Naive B cell (primary cell): ENCODE measurements at places on chromosomes 2 and 18. TPM values are rescaled to one million over a fixed set of nuclear protein-coding genes. Genes with fewer than 3 reads are reported as not detected.

DNA sequence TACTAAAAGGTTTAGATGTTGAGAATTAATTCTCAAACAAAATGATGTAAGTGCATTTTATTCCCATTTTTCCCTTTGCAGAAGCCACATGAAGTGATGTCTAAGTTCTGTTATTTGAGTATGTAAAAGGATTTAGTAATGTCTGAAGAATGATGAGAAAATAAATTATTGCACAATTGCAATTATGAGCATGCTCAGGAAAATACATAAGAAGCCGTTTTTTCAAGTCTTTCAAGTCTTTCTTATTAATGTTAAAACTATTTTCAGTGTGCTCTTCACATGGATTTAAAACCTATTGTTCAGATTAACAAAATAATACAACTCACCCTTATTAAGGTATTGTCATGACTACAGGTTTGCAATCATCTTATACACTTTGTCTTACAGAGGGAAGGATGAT, 331.4 kb upstream of the NETO1 start:
- no peaks in the 10 kb centered on the region for H3K27me3 ChIP-seq
- H3K4me1 ChIP-seq, result no peaks in the 10 kb centered on the region
- H3K27ac ChIP-seq, result no peak overlapping the region
- no peak for DNase-seq
- H3K36me3 ChIP-seq, result no peaks in the 10 kb centered on the region

DNA sequence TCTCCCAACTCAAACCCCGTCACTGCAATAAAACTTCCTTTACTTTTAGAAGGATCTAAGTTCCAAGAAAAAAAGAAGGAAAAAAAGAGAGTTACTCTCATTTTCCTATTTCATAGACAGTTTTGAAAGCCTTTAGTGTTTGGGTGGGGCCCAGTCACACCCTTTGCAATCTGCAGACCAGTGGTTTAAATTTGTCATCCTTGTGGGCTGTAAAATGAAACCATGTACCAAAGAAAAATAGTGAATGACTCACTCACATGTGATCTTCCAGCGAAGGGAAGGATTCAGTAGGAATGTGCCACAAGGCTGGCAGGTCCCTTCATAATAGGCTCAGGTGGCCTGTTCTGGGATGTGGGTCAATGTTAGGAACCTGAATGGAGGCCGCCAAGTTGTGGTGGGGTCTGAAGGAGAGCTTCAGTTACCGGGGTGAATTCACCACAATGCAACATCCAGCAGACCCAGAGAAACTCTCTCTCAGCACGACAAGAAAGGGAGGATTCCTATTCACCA, 28.3 kb downstream of the ANXA4 start:
- H3K36me3 ChIP-seq, result no peaks in the 10 kb centered on the region
- DNase-seq, result no peak
- peaks cover 71% of the 10 kb centered on the region for H3K4me1 ChIP-seq
- H3K27ac ChIP-seq, result no peak overlapping the region
- H3K4me3 ChIP-seq, result no peak overlapping the region
- no peaks in the 10 kb centered on the region for H3K27me3 ChIP-seq

- peaks cover 7% of the 10 kb centered on the region for H3K36me3 ChIP-seq
- no peak overlapping the region for H3K4me3 ChIP-seq
- H3K4me1 ChIP-seq, result peaks cover 52% of the 10 kb centered on the region
- H3K27ac ChIP-seq, result no peak overlapping the region
- H3K27me3 ChIP-seq, result no peaks in the 10 kb centered on the region
These were observed 3.2 kb downstream of the CNNM3 start for GRCh38 chr2:96819128-96819875.

DNA sequence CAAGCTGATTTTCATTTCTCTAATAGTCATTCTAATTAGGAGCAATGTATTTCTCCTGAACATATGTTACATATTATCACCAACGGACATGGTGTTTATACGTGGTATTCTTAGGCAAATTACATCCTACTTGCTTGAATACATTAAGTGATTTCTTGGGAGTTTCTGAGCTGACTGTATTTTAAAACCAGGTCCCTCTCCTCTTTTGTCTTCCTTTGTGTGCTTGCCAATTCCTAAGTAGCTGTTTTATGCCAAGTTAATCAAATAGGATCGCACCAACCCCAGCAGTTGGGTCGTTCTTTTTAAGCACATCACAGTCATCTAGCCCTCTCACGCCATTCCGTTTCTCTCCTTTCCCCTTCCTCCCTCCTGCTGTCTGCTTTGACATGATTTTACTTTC, 75.4 kb upstream of the MAP2 start:
- H3K27ac ChIP-seq, result no peak overlapping the region
- H3K4me3 ChIP-seq, result no peak overlapping the region
- H3K27me3 ChIP-seq, result peaks cover 14% of the 10 kb centered on the region
- H3K36me3 ChIP-seq, result no peaks in the 10 kb centered on the region
- no peak for DNase-seq
- no peaks in the 10 kb centered on the region for H3K4me1 ChIP-seq

GRCh38 chr18:2706903-2707302, 51.4 kb downstream of the SMCHD1 start:
- H3K27ac ChIP-seq, result peak overlapping the region; percentile 50
- no peak overlapping the region for H3K4me3 ChIP-seq
- peaks cover 9% of the 10 kb centered on the region for H3K4me1 ChIP-seq
- H3K27me3 ChIP-seq, result no peaks in the 10 kb centered on the region
- DNase-seq, result no peak

- H3K27me3 ChIP-seq, result no peaks in the 10 kb centered on the region
- H3K36me3 ChIP-seq, result peaks cover 35% of the 10 kb centered on the region
- no peak for DNase-seq
- no peak overlapping the region for H3K27ac ChIP-seq
- H3K4me1 ChIP-seq, result no peaks in the 10 kb centered on the region
These were observed 14.4 kb downstream of the SLC20A1 start for GRCh38 chr2:112660138-112660537.

DNA sequence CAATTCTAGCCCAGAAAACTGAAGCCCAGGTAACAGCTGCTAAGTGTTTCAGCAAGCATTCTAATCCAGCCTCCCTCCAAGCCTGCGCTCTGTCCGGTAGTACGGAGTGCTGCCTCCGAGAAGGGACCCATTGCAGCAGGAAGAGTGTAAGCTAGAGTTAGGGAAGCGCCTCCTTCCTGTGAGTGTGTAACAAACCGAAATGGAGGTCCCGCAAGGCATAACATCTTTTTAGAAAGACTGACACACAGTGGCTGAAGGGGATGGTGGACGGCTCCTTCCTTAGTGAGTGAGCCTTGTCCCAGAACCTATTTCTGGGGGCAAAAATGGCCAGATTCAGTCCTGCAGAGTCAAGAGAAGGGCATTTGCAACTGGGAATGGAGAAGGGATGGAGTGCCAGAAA, 12.2 kb downstream of the PKDCC start:
- DNase-seq, result no peak
- H3K27ac ChIP-seq, result no peak overlapping the region
- H3K4me1 ChIP-seq, result no peaks in the 10 kb centered on the region
- H3K4me3 ChIP-seq, result no peak overlapping the region

DNA sequence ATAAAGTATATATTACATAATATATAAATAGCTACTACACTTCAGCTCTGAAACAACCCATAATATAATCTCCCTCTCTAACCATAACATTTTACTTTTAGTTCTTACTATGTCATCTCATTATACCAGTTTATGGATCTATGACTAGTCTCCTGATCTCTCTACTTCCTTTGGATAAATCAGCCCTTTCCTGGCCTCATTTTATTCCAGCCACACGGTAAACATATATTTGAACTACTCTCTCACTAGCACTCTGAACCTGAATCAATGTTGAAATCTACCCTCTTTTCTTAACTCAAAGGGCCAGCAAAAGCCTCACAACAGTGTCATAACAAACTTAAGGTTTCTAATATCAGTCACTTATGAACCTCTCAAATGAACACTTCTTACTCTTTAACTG, 62.6 kb downstream of the BAZ2B start:
- no peak overlapping the region for H3K4me3 ChIP-seq
- H3K36me3 ChIP-seq, result no peaks in the 10 kb centered on the region
- no peaks in the 10 kb centered on the region for H3K27me3 ChIP-seq
- H3K27ac ChIP-seq, result no peak overlapping the region
- DNase-seq, result no peak
- peaks cover 7% of the 10 kb centered on the region for H3K4me1 ChIP-seq

DNA sequence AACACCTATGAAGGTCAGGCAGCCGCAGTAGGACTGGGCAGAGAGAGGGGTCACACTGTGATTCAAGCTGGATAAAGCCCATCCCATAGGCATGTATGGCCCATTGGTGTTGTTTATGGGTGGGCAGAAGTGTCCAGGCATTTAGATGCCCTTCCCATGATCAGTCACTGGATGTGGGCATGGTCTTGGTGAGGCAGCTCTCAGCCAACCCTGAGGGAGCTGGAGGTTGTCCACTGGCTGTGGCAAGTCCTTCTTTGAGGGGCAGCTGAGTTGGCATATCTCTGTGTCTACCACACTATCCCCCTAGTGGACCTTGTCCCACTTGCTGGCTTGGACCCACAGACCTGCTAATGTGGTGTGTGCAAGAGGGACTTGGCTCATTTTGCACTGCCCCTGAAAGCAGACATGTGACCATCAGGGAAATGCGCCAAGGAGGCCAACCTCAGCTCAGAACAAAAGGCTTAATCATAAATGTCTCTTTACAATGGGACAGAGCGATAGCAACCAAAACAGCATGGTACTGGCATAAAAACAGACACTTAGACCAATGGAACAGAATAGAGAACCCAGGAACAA, 82.0 kb downstream of the TMEM17 start:
- no peak overlapping the region for H3K27ac ChIP-seq
- no peak for DNase-seq
- H3K36me3 ChIP-seq, result peaks cover 6% of the 10 kb centered on the region
- no peaks in the 10 kb centered on the region for H3K27me3 ChIP-seq

DNA sequence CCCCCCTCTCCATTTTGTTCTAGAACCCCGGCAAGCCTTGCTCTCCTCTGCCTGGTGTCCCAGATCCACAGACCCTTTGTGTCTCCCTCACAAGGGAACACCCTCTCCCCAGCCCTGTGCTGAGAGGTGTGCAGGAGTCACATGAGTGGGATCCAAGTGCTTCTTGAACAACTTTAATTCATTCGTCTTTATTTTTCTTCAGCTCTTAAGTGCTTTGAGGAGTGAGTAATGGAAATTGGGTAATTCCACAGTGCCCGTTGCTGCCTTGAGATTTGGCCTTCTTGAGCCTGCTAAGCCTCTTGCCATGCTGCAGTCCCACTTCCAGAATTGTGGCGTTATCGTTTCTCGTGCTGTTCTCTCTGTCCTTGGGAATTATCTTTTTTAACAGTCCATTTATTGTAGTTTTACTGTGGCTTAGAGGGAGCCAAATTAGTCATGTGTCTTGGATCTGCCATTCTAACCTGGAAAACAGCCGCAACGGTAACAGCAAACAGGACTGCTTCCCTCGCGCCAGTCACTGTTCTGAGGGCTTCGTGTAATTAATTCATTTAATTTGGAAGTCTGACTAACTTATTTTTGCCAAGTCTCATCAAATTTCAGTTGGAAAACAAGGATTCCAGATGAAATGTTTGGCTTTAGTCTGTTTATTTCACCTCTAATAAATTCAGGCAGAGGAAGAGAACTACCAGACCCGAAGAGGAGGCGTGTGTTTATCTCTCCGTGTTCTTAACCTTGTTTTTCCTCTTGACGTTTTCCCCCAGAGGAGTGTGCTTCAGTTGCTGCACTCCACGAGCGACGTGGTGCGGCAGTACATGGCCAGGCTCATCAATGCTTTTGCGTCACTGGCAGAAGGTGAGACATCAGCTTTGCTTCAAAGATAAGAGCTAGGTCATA, 72.0 kb downstream of the ARMC9 start:
- H3K27ac ChIP-seq, result no peak overlapping the region
- H3K4me1 ChIP-seq, result no peaks in the 10 kb centered on the region
- no peaks in the 10 kb centered on the region for H3K36me3 ChIP-seq
- no peak for DNase-seq
- H3K4me3 ChIP-seq, result no peak overlapping the region
- no peaks in the 10 kb centered on the region for H3K27me3 ChIP-seq

- H3K4me3 ChIP-seq, result no peak overlapping the region
- H3K27me3 ChIP-seq, result peaks cover 47% of the 10 kb centered on the region
- no peak for DNase-seq
- no peak overlapping the region for H3K27ac ChIP-seq
- H3K4me1 ChIP-seq, result no peaks in the 10 kb centered on the region
These were observed 85.3 kb downstream of the NPAS2 start for GRCh38 chr2:100905132-100905805.

- H3K4me1 ChIP-seq, result no peaks in the 10 kb centered on the region
- H3K36me3 ChIP-seq, result no peaks in the 10 kb centered on the region
- H3K27me3 ChIP-seq, result peaks cover 7% of the 10 kb centered on the region
- no peak for DNase-seq
- no peak overlapping the region for H3K27ac ChIP-seq
- H3K4me3 ChIP-seq, result no peak overlapping the region
These were observed 46.3 kb downstream of the ADCYAP1 start for GRCh38 chr18:950882-951495.

GRCh38 chr2:77314721-77315120, 207.5 kb downstream of the LRRTM4 start:
- no peak for DNase-seq
- no peak overlapping the region for H3K27ac ChIP-seq
- no peak overlapping the region for H3K4me3 ChIP-seq
- no peaks in the 10 kb centered on the region for H3K27me3 ChIP-seq
- no peaks in the 10 kb centered on the region for H3K4me1 ChIP-seq
- H3K36me3 ChIP-seq, result no peaks in the 10 kb centered on the region

DNA sequence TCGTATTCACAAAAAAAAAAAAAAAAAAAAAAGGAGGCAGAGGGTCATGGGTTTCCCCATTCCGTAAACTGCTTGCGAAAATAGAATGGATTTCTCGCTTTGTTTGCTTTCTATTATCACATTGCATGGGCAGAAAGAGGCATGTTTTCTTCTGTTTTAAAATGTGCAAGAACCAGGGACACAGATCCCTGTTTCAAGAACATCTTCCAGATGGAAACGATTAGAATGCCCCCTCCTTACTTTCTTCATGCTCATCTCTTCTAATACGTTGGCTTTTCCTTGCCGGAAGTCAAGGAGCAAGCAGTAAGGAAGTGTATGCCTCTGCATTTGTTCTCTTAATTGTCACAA, 51.0 kb upstream of the ZNF516 start:
- no peak for DNase-seq
- H3K27ac ChIP-seq, result no peak overlapping the region
- H3K27me3 ChIP-seq, result peaks cover 25% of the 10 kb centered on the region

- H3K36me3 ChIP-seq, result no peaks in the 10 kb centered on the region
- H3K27ac ChIP-seq, result peak overlapping the region; percentile 59
- peak overlapping the region; percentile 87 for H3K4me3 ChIP-seq
These were observed 44.5 kb upstream of the SEMA4C start for GRCh38 chr2:96914332-96914731.

CHRND gene
- not detected for polyA plus RNA-seq

PLCD4 gene
- polyA plus RNA-seq, result not detected

DNMT3A gene
- 7.5 TPM for polyA plus RNA-seq

ANKRD44 gene
- polyA plus RNA-seq, result 132 TPM

KYNU gene
- polyA plus RNA-seq, result 38.1 TPM

TNFAIP6 gene
- not detected for polyA plus RNA-seq

HOXD12 gene
- polyA plus RNA-seq, result not detected

SIX3 gene
- not detected for polyA plus RNA-seq

AMER3 gene
- not detected for polyA plus RNA-seq

SERPINB10 gene
- not detected for polyA plus RNA-seq

TRIM43 gene
- not detected for polyA plus RNA-seq

RAD51AP2 gene
- not detected for polyA plus RNA-seq

SOWAHC gene
- polyA plus RNA-seq, result 0.08 TPM

ACMSD gene
- polyA plus RNA-seq, result not detected
